ENCODE measurements at places on chromosomes 6 and 20. TPM values are rescaled to one million over a fixed set of nuclear protein-coding genes. Genes with fewer than 3 reads are reported as not detected.
A peak's percentile ranks its signal among the peaks of the same experiment; 100 is the strongest.

- DNase-seq, result no peak
These were observed 76.3 kb downstream of the CDK19 start for GRCh38 chr6:110738899-110739365.

DNA sequence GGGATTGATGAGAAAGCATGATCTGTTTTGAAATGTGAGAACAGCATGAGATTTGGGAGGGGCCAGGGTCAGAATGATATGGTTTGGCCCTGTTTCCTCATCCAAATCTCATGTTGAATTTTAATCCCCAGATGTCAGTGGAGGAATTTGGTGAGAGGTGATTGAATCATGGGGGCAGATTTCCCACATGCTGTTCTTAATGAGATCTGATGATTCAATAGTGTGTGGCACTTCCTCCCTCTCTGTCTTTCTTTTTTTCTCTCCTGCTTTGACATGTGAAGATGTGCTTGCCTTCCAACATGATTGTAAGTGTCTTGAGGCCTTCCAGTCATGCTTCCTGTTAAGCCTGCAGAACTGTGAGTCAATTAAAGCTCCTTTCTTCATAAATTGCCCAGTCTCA lies 1060.3 kb upstream of the CITED2 start:
- DNase-seq, result no peak

GRCh38 chr6:43339168-43339567 lies 30.3 kb downstream of the ZNF318 start:
- no peak for DNase-seq

DNA sequence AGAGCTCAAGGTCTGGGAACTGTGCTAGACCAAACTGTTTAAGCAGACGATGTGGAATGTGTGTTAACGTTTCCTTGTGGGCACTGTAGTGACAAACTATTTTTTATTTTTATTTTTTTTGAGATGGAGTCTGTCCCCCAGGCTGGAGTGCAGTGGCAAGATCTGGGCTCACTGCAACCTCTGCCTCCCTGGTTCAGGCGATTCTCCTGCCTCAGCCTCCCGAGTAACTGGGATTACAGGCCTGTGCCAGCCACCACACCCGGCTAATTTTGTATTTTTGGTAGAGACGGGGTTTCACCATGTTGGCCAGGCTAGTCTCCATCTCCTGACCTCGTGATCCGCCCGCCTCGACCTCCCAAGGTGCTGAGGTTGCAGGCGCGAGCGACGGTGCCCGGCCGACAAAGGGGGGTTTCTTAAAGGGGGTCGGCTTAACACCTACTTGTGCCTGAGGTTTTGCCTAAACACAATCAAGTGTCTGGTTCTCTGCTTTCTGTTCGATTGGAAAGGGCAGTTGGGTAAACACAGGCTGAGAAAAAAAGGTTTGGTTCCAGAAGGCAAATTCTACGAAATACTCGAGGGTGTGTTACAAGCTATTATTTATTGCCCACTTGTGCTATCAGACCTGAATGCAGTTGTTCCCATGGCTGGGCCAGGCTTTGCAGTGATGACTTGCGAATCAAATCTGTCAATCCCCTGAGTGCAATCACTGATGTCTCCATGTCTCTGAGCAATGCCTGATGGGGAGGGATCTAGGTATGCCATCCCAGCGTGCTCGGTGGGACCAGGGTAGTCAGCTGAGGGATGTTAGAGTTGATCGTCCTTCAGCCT lies 1.3 kb downstream of the NOP56 start:
- no peak for DNase-seq

GRCh38 chr6:80642452-80642851 lies 536.0 kb downstream of the BCKDHB start:
- DNase-seq, result no peak

DNA sequence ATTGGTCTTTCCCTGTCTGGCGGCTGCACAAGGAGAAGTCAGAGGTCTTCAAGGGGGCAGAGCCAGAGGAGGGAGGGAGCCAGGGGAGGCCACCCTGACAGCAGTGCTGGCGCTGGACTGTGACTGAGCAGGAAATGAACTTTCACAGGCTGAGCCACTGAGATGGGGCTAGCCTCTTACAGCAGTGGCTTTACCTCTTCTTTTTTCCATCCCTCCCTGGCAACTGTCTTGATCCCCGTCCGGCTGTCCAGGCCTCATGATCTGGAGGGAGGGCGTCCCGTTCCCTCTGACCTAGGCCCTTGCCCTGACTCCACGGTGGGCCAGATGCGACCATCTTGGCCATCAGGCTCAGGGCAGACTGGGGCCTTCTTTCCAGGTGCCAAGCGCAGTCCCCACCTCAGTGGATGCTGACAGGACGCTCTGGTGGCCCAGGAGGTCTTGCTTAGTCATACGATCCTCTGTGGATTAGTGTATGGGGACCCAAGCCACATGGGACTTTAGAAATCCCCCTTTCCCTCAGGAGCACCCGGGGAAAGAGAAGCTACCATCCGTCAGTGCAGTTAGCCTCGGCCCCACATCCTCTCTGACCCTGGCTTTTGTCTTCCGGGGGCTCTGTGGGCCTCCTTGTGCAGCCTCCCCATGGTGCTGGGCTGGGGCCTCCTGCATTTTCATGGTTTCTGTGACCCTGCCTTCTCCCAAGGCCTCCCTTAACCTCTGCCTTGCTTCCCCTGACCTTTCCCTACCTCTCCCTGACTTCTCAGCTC lies 57.4 kb upstream of the CCDC167 start:
- no peak for DNase-seq

- DNase-seq, result no peak
These were observed 8.9 kb upstream of the FBXO9 start for GRCh38 chr6:53056273-53056672.

- DNase-seq, result peak; percentile 65
These were observed 76.0 kb upstream of the TBC1D7 start for GRCh38 chr6:13404228-13404891.

DNA sequence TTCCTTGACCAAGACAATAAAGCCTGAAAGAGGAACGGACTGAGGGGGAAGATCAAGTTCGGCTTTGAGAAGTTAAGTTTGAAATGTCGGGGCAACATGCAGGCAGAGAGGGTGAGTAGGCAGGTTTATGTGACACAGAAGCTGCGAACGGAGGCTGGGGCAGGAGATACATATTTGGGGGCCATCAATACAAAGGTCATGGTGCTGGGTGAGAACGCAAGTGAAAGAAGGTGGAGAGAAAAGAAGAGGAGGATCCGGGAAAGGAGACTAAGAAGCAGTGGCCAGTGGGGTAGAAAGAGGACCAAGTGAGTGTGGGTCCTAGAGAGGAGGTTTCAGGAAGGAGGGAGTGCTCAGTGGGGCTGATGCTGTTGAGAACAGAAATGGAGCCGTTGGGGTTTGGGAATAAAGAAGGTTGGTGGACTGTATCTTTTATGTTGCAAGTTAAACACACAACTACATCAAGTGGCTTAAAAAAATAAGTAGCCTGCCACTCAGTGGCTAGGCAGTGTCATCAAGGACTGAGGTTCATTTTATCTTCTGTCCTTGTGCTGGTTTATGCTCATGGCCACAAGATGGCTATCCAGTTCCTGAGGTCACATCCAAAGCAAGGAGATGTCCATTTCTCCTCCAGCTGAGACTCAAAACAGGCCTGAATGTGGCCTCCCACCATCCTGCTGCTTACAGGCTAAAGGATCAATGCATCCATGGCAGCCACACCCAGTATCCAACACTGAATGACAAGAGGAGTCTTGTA lies 1.7 kb upstream of the BLCAP start:
- DNase-seq, result no peak

Gene GPR6
- total RNA-seq, result not detected

All from pulmonary artery endothelial cell (primary cell).